Liver (tissue), 10 donors: ENCODE measurements at places on chromosomes 7 and 10. TPM values are rescaled to one million over a fixed set of nuclear protein-coding genes. Genes with fewer than 3 reads are reported as not detected.

GNAT3 gene
- not detected for total RNA-seq

CTNNA3 gene
- total RNA-seq: 1.4 TPM

STK31 gene
- 0.59 TPM for total RNA-seq

GCK gene
- total RNA-seq: 0.67 TPM

AQP1 gene
- 27.9 TPM for total RNA-seq

MYPN gene
- not detected for total RNA-seq

SH2D4B gene
- 0.19 TPM for total RNA-seq

ABCA13 gene
- total RNA-seq: 1.0 TPM

TSPAN33 gene
- total RNA-seq: 29.3 TPM

SYT15 gene
- 0.47 TPM for total RNA-seq

VSTM4 gene
- total RNA-seq: 3.0 TPM

OR6V1 gene
- not detected for total RNA-seq

RAPGEF5 gene
- total RNA-seq: 16.4 TPM

TECTB gene
- total RNA-seq: 0.08 TPM

DGKB gene
- 0.09 TPM for total RNA-seq

TEX36 gene
- not detected for total RNA-seq

SUN3 gene
- total RNA-seq: not detected

TUBAL3 gene
- 0.75 TPM for total RNA-seq

SEM1 gene
- 21.1 TPM for total RNA-seq

OR2A1 gene
- under 0.01 TPM for total RNA-seq

SPOCK2 gene
- total RNA-seq: 1.7 TPM

TYW1 gene
- total RNA-seq: 16.6 TPM
